ENCODE measurements at places on chromosomes 6 and 20.
A peak's percentile ranks its signal among the peaks of the same experiment; 100 is the strongest.

GRCh38 chr6:21455071-21455470, 138.5 kb upstream of the SOX4 start:
- no peak for ATAC-seq

- ATAC-seq: no peak
Measured at GRCh38 chr6:4853349-4853748, 77.1 kb downstream of the CDYL start.

GRCh38 chr6:53805725-53806124, 10.9 kb downstream of the LRRC1 start:
- ATAC-seq: no peak

- no peak for ATAC-seq
Measured at GRCh38 chr20:37243076-37243936, 18.3 kb downstream of the GHRH start.

DNA sequence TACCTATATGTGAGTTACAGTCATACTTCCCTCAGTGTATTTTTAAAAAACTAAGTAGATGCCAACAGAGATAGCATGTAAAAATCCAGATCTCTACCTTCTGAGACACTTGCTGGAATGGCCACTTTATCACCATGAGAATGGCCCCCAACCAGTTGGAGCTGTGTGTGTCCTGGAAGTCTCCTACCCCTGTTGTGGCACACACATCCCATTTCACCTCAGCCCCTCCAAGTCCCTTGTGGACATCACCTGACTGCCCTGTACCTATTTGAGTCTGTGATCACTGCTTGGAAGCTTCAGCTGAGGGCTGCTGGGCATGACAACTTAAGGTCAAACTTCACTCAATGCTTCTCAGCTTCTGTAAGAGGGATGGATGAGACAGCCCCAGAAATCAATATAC, 24.1 kb downstream of the MOCS1 start:
- no peak for ATAC-seq

GRCh38 chr20:36861875-36862801, 13.8 kb upstream of the TLDC2 start:
- ATAC-seq: no peak

GRCh38 chr6:89084542-89084941, 4.0 kb downstream of the PNRC1 start:
- no peak for ATAC-seq

DNA sequence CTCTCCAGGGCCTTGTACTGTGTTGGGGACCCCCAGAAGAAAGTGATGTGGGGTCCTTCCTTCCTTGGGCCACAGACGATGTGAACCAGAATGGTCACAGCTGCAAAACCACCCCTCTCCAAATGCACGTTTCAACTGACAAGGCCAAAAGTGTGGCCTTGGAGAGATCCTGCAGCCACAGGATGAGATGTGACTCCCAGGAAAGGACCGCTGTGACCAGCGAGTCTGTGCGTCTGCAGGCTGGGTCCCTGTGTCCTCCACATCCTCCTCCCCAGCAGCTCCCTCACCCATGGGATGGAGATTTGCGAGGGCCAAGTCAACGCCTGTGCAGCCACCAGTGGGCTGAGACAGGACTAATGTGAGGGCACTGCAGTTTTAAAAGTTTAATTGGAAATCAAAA, 247.0 kb downstream of the ERMARD start:
- no peak for ATAC-seq

GRCh38 chr20:50009521-50010454, 27.0 kb downstream of the SNAI1 start:
- no peak for ATAC-seq

DNA sequence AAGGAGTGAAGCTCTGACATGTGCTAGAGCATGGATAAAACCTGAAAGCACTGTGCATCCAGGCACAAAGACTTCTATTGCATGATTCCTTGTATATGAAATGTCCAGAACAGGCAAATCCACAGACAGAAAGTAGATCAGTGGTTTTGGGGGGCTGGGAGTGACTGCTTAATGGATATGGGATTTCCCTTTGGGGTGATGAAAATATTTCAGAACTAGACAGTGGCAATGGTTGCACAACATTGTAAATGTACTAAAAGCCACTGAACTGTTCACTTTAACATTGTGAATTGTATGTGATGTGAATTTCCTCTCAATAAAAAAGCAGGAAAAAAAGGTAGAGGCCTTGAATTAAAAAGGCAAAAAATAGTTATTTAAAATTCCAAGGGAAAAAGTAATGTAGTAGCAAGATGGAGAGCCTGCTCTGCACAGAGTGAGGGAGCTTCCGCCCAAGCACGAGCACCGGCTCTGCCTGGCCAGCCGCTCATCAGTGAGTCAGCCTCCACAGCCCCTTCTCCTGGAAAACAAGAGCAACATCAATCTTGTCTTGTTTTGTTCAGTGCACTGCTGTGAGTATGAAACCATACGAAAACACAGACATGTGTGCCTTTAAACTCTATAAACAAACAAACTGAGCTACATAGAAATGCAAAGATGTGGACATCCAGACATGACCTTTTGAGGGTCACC, 74.6 kb upstream of the THBS2 start:
- ATAC-seq: no peak

GRCh38 chr20:44891826-44892225, 6.3 kb downstream of the YWHAB start:
- no peak for ATAC-seq

DNA sequence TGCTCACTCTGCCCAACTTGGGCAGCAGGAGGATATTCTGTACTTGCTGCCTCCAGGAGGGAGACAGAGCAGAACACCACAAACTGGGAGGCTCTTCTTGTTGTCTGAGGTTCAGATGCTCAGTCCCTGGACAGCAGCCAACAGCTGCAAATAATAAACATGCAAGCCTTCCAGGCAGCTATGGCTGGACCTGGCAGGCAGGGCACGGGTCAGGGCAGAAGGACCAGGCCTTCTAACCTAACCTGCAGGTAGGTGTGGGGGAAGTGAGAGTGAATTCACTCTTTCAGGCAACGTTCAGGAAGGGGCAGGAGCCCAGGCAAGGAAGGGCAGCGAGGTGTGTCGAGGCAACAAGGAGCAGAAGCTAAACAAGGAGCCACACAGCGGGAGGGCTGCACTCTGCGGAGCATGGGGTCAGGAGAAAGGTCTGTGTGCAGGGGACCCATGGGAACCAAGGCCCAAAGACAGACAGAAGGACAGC, 31.5 kb downstream of the NINL start:
- no peak for ATAC-seq

- no peak for ATAC-seq
Measured at GRCh38 chr6:17469006-17469832, 75.8 kb downstream of the CAP2 start.

DNA sequence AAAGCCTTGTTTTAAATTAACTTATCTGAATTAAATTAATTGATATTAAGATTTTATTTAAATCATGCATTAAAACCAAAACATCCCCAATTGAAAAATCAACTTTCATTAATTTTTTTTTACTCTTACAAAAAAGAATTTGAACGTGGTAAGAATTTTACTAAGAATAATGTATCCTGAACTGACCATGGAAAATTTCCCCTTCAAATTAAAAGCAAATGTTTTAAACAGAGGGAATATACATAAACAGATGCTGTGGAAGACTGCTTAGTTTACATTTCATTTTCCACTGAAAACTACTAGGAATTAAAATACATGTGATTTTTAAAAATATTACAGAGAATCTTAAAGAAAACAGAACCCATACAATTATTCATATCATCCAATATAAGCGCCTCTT, 2.3 kb downstream of the RNF24 start:
- ATAC-seq: no peak

DNA sequence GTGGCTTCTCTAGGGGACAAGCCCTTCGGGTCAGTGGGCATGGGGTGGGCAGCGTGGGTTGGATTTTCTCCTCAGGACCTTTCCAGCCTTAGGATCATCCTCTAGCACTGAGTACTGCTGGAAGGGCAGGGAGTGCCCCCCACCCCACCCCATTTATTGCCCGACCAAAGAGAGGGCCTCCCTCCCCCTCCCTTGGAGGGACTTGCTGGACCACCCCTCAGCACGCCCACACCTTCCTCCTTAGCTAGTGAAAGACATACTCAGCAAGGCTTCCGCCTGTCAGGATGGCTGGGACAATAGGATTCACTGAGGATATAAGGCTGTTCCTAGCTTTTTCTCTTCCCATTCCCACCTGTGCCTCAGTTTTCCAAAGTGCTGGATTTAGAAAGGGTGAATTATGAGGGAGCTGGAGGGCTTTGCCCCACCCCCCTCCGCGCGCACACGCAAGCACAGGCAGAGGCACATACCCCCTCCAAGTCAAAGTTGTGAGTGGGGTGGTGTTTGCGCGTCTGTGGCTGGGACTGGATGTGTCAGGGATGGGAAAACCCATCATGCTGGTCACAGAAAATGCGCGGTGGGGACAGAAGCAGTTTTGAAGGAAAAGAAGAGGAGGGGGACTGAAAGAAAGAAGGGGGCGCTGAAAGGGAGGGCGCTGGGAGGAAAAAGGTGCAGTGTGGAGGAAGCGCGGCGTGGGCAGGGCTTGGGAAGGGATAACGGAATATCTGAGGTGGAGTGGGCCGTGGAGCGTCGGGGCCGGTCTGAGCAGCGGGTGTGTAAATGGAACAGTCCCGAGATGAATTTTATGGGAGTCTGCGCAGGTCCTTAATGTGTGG, 693 bp upstream of the SLC29A1 start:
- no peak for ATAC-seq

GRCh38 chr6:148954461-148954860, 207.6 kb downstream of the UST start:
- ATAC-seq: no peak

- ATAC-seq: no peak
Measured at GRCh38 chr20:32191422-32191821, 16.1 kb downstream of the PLAGL2 start.

DNA sequence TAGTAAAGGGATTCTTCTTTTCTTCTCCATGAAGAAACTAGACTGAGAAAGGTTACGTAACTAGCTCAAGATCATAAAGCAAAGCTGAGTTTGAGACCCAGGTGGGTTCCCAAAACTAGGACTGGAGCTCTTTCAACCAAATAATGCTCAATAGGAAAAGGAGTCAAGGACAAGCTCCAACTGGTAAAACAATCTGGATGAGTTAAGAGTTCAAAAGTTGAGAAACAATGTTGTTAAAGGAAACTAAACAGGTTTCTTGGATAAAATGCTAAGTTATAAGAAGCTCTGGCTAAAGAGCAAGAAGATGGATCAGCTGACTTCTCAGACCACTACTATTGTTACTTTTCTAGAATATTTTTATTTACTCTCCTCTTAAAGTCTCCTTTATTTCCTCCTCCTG, 137.3 kb downstream of the MMS22L start:
- ATAC-seq: no peak

DNA sequence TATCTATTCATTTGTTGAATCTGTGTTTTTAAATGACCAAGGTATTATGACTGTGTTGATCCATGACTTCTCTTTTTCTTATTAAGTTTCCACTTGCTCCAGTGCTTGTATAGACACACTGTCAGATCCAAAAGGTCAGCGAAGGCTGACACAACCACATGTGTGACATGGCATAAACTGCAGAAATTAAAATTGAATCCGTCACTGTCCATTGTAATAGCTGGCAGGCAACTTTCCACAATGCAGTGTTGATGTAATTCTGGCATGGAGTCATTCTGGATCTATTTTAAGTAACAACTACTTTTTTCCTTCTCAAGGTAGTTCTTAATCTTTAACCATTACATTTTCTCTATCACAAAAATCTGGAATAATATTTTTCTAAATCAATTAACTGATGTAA, 145.3 kb downstream of the AIG1 start:
- ATAC-seq: no peak

GRCh38 chr20:14879839-14880238, 542.4 kb upstream of the FLRT3 start:
- ATAC-seq: no peak

- ATAC-seq: no peak
Measured at GRCh38 chr20:8940326-8940725, 128.6 kb upstream of the PLCB4 start.

GRCh38 chr20:62066339-62066982, 780 bp upstream of the TAF4 start:
- peak; percentile 58 for ATAC-seq

DNA sequence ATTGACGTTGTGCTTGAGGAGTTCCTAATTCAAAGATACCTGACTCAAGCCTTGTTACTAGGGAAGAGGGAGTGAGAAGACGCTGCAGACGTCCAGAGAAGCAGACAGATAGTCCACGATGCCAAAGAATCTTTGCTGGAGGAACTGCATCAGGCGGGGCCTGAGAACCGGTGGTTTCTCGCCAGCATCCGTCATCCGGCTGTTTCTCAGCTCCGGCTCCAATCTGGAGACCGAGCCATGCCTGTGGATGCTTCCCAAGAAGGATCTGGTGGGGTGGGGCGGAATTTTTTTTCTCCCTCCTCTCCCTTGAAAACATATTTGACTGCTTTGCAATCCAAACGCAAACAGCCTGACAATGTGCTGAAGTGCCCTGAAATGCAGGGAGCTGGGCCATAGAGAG, 125.8 kb upstream of the SRSF6 start:
- ATAC-seq: no peak

GRCh38 chr6:37460805-37461204, 27.8 kb downstream of the CMTR1 start:
- no peak for ATAC-seq

DNA sequence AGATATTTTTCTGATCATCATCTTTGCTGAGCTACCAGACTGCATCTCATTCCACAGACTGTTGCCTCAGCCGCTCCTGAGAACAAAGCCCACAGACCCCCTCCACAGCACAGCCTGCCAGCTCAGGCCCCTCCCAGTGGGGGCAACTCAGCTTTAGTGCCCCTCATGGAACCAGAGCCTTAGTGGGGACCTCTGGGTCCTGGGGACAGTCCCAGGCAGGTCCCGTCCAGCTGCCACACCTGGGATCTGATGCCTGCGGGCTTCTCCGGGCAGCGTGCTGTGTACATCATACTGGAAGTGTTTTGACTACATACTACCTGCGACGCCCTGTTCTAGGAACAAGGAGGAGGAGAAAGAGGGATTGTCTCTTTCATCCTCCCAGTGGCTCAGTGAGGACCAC, 38.3 kb upstream of the QKI start:
- no peak for ATAC-seq

- no peak for ATAC-seq
Measured at GRCh38 chr6:37920667-37921066, 101.1 kb downstream of the ZFAND3 start.

- peak; percentile 41 for ATAC-seq
Measured at GRCh38 chr20:46970937-46971630, 76.4 kb downstream of the EYA2 start.

Data from stimulated activated memory B cell treated with anti-CD40 and anti-IgM and Interleukin-4, amounts not matched to agents 10 μg/mL and 1 μg/mL and 100 μg/mL, for 72 hours (primary cell).